ENCODE measurements at places on chromosomes 11 and 22.
A peak's percentile ranks its signal among the peaks of the same experiment; 100 is the strongest.

GRCh38 chr22:37162221-37163095 is 12.7 kb upstream of the IL2RB start:
- no peak for DNase-seq

DNA sequence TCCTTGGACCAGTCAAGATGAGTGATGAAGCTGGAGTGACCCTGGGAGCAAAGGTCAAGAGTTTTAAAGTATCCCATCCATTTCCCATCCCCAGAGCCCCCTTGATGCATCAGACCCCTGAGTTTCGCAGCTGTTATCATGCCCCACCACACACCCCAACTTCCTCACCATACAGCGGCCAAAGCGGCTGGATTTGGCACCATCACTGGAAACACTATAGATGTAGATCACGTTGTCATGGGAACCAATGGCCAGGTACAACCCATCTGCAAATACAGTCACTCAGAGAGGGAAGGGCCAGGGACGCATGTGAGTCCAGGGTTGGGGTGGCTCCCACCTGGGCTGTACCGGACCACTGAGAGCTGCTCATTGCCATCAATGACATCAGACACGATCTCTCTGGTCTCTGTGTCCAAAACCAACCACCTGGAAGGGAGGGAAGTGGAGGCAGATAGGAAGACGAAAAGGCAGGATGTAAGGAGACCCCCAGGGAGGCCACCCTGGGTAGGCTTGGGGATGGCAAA is 2.2 kb upstream of the MTA2 start:
- no peak for DNase-seq

DNA sequence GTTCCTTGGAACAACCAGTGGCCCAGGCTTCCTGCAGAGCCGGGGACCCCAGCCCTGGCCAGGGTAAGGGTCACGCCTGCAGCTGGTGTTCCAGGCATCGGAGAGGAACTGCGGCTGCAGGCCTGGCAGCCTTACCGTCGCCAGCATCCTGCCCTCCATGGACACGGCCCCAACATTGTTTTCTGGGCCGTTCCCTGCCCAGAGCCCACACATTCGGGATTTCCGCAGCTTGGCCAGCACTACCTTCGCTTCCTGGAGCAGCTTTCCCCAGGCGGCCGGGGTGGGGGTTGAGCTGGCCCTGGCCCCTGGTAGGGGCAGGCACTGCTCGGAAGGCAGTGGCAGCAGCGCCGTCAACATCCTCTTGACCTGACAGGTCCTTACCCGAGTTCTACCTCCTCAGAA is 17.7 kb downstream of the TXN2 start:
- no peak for DNase-seq

- DNase-seq = peak; percentile 12
Measured at GRCh38 chr11:76380159-76380976, 564 bp downstream of the THAP12 start.

DNA sequence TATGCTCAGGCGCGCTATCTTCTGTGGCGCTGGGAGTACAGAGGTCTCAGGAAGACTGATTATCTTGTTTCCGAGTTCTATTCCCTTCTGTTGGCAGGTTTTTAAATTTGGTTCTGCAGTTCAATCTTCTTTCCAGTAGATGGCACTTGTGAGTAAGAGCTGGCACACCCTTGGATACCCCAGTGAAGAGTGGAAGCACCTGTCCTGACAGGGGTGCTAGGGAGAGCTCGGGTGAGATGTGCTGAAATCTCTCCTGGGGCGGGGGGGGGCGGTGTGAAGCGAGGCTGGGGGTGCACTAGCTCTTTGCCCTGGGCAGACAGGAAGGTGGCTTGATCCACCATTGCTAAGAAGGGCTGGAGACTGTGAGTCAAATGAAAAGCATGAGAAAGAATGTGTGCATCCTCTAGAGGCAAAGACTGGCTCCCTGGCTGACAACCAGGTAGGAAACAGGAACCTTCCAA is 679.9 kb upstream of the CCDC179 start:
- peak; percentile 51 for DNase-seq

GRCh38 chr22:47148956-47149728 is 386.7 kb downstream of the TBC1D22A start:
- DNase-seq = no peak

DNA sequence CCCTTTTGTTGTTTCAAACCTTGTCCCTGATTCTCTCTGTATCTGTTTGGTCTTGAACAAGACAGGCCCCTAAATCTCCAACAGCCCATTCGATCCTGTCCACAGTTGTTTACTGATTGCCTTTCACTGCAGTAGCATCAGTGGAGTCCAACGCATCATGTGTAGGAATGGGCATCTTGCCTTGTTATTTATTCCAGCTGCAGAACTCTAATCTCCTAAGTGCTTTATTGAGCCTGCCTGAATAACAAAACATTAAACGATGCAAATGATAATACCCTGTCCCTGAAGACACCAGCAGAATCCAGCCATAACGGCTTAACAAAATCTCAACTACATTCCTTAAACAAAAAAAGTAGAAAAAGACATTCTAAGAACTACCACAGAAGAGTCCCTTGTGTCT is 50.1 kb downstream of the SLC35F2 start:
- no peak for DNase-seq

DNA sequence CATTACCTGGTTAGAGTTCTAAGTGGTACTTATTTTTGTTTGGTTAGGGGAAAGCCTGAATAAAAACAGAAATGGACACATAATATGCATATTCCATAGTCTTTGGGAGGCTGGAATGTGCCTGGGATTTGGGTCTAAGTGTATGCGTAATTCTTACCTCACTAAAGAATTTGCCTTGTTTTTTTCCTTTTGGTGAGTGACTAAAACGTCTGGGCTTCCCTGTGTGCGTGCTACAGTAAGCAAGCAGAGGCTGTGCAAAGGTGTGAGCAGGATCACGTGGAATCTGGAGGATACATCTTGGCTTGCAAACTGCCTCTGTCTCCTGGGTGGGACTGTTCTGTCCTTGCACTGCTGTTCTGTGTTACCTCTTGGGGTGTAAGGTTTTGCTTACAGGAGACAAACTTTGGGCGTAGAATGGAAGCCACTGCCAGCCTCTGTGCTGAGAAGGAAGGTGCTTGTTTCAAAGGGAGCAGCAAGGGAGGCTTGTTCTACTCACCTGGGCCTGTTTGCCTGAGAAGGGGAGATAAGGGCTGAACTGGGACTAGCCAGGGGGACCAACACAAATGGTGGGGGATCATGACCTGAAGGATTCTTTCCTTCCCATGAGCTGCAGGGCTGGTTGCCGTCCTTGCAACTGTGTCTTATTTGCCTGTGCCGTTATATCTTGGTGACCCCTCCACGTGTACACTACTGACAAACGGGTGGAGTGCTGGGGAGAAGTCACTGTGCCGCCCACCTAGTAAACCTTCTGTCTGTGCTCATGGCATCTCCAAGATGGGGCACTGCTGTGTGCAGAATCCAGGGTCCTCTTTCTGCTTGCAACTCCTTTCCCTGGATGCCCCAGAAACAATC is 4.5 kb downstream of the NEAT1 start:
- no peak for DNase-seq

GRCh38 chr22:38830026-38830844 is 13.6 kb downstream of the NPTXR start:
- DNase-seq = no peak

DNA sequence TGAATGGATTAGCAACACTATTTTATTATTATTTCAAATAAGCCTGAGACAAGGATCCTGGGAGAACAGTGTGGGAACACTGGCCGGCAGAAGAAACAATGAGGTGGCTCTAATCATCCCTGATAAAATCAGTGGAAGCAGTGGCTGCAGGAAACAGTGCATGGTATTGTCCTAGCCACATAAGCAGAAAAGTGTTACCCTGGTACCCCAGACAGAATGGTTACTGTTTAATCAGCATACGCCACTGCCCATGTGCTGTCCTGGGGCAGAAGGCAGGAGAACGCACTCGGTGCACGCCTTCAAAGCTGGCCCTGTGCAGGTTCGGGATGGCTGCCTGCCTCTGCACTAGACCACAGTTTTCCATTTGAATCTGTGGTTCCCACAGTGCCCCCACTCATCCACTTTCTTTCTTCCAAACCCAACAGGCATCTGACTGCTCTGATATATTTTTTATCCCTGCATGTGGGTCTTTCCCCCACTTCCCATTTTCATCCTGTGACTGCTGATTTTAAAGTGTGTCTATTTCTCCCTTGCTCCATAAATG is 25.7 kb downstream of the OPCML start:
- no peak for DNase-seq

DNA sequence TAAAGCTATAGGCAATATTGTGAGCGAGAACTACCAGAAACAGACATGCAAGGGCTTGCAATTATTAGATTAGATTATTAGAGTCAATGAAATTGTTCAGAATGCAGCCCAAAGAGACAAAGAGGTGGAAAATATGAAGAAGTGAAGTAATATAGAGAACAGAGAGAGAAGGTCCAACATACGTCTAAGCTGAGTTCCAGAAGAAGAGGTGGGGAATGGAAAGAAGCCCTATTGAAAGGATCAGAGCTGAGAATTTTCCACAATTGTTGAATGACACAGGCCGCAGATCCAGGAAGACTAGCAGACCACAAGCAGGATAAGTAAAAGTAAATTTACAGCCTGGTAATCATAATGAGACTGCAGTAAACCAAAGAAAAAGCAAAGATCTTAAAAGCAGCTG is 93.2 kb downstream of the EXT2 start:
- no peak for DNase-seq

DNA sequence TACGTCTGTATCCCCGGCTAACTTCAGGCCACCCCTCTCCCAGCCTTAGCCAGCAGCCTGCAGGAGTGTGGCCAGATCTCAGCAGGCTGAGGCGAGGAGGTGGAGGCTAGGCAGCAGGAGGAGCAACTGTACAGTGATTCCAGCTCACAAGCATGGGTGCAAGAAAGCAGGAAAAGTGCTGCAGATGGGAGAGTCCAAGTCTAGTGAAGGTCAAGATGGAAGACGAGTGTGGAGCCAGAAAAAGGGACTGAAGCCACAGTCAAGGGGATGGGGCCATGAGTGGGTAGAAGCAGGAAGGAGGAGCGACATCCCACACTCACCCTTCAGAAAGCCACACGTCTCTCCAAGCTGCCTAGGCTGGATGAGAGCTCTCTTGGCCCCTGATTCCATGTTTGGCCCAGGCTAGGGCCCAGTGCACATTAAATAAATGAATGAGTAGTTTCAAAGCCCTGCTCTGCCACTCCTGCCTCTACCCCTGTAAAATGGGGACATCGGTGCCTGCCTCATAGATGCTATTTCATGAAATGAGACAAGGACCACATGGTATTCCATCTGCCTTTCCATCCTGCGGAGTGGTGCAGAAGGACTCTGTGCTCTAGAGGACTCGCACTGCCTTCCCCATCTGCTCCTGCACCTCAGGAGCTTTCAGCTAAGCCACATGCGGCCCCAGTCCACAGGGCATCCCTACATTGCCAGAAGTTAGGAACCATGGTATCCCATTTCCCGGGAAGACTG is 2.9 kb downstream of the YDJC start:
- no peak for DNase-seq

DNA sequence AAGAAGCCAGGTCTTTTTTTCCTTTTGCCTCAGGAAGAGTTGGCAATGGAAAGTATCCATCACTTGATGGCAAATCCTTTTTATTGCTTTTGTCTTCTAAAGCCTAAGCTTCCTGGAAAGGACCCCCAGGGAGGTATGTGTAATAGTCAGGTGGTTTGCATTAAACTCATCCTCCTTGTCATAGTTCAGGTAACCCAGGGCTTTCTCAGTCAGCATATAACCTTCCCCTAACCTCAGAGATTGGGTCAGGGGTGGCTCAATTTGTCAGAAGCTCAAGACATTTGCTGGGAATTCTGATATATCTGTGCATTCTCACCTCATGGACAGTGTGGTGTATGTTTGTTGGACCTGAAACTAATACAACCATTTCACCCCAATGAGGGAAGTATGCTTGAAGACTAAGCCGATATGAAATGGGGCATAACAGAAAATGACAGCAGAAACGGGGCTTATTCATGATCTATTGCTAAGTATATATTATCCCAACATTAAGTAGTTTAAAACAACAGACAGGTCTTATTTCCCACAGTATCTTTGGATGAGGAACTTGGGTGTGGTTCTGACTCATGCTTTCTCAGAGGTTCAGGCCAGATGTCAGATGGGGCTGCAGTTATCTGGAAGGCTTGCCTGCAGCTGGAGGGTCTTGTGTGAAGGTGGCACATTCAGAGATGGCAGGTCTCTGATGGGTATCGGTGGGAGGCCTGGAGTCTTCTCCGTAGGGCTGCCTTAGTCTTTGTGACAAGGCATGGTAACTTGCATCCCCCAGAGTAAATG is 135.8 kb upstream of the SPON1 start:
- DNase-seq = peak; percentile 7

DNA sequence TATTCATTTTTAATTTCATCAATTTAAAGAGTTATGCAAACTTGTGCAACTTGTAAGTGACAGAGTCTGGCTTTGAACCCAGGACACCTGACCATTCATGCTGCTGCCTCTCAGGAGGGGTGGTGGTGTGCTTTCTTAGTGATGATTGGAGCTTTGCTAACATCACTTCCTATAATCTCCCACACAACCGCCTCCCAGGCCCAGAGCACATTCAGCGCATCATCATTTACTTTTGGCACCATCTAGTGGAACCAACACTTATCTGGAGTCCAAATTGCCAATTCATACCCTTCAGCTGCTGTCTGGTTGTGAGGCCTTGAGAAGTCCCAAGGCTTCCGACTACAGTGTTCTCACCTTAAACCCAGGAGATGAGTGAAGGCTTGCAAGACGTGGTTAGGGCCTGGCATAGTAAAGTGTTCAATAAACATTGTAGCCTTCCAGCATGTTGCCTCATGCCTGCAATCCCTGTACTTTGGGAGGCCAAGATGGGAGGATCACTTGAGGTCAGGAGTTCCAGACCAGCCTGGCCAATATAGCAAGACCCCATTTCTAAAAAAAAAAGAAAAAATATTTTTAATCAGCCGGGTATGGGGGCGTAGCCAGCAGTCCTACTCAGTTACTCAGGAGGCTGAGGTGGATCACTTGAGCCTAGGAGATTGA is 1.1 kb upstream of the TTLL1 start:
- peak; percentile 51 for DNase-seq

- DNase-seq = no peak
Measured at GRCh38 chr11:1005928-1006327, 30.6 kb downstream of the MUC6 start.

- DNase-seq = no peak
Measured at GRCh38 chr11:131909426-131910177, 539.2 kb downstream of the NTM start.

DNA sequence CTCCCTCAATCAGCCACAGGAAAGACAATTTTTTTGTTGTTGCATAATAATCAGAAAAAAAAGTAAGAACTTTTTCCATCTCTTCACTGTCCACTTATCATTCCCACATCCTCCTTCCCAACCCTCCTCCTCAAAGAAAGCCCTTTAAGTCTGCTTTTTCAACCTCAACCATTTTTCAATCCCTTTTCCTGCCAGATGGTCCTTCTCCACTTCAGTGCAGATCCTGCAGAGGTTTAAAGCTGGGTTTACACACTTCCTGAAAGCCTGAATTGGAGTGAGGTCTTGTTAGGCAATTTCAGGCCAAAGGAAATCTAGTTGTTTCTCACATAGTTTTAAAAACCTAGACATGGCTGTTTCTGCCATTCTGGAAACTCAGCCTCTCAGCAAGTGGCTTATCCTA is 78.3 kb downstream of the RPL27A start:
- no peak for DNase-seq

- DNase-seq = no peak
Measured at GRCh38 chr22:30397656-30398635, 1.1 kb downstream of the SEC14L2 start.

All from HS-27A (cell line).